Activated T-cell treated with anti-CD3 and anti-CD28 coated beads for 1 hour (primary cell): ENCODE measurements at places on chromosomes 3 and 15.

GRCh38 chr3:115428841-115429240 is 194.5 kb upstream of the GAP43 start:
- no peak for DNase-seq

DNA sequence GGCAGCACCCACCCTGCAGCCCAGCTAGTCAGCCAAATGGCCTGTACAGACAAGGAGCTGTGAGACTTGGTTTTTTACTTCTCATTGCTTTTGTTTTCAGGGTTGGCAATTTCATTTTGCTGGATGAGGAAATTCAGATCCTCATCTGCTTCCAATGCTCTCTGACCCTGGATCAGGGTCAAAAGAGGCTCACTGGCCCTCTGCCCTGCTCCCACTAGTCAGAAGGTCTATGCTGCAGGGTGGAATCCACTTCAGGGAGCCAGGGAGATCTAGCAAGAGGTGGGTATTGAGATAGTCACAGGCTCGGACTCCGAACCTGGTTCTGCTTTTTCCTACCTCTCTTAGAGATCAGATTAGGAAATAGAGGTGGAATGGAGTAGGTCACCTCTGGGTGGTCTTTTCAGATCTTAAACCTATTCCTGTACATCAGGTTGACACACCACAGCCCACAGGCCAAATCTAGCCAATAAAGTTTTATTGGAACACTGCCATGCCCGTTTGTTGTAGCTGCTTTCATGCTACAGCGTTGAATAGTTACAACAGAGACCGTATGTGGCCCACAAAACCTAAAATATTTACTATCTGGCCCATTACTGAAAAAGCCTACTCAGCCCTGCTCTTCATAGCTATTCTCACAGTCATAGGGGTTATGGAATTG is 26.4 kb upstream of the GLCE start:
- no peak for DNase-seq

GRCh38 chr3:114506591-114507300 is 212.9 kb downstream of the TIGIT start:
- DNase-seq = no peak

GRCh38 chr3:50417637-50418033 is 58.3 kb upstream of the TMEM115 start:
- no peak for DNase-seq

- DNase-seq = no peak
Measured at GRCh38 chr3:150451329-150452048, 43.4 kb downstream of the TSC22D2 start.

- DNase-seq = no peak
Measured at GRCh38 chr3:183293966-183294365, 40.9 kb downstream of the B3GNT5 start.

DNA sequence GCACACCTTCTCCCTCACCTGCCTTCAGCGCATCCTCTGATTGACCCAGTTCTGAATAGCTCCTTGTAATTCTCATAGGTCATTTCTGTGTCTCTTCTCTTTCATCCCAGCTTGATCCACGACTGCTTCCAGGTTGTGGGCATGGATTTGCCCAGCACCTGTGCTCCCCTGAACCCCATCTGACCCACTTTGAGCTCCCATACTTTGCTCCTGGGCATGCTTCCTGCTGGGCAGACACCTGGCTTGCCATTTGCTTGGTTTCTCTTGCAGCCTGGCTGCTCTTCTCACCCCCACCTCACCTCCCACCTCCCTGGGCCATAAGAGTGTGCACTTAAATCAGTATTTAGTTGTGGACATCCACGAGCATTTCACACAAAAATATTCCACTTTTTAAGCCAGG is 635.5 kb downstream of the TBL1XR1 start:
- DNase-seq = no peak

- no peak for DNase-seq
Measured at GRCh38 chr3:61872077-61872706, 310.8 kb downstream of the PTPRG start.

DNA sequence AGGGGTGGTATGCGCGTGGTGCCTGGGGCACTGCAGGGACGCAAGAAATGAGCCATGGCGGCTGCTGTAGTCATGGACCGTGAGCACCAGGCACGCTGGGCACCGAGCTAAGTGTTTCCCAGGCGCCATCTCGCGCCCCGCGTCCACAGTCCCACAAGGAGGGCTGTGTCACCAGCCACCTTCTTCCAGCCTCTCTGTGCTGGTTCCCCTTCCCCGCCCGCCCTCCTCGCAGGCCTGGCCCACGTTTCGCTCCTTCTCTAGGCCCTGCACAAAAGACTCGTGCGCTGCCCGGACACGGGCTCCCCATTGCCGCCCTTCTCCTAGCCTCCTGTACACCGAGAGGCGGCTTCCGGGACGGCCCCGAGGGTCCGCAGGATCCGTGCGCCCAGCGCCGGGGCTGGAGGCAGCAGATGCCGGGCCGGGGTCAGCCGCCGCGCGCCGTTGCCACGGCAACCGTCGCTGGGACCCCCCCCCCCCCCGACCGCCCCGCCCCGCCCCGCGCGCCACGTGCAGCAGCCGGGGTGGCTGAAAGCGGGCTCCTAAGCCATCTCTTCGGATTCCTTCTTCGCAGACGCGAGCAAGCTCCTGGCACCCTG is 113.4 kb downstream of the SRGAP3 start:
- DNase-seq = no peak

DNA sequence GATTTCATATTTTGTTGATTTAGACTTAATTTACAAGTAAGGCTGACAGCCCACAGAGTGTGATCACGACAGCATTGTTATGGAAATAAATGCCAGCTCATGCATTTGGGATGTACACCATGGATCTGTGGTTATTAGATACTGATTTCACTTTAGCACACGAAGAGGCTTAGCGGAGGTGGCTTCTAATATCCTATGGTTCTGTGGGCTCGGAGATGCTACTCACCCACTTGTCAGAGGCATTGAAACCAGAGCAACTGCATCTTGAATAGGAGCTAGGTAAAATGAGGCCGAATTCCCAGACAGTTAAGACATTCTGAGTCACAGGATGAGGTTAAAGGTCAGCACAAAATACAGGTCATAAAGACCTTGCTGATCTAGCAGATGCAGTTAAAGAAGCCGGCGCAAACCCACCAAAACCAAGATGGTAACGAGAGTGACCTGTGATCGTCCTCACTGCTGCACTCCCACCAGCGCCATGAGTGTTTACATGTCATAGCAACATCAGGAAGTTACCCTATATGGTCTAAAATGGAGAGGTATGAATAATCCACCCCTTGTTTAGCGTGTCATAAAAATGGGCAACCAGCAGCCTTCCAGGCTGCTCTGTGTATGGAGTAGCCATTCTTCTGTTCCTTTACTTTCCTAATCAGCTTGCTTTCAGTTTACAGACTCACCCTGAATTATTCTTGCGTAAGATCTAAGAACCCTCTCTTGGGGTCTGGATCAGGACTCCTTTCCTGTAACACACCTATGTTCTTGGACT is 117.5 kb downstream of the PGPEP1L start:
- DNase-seq = no peak

DNA sequence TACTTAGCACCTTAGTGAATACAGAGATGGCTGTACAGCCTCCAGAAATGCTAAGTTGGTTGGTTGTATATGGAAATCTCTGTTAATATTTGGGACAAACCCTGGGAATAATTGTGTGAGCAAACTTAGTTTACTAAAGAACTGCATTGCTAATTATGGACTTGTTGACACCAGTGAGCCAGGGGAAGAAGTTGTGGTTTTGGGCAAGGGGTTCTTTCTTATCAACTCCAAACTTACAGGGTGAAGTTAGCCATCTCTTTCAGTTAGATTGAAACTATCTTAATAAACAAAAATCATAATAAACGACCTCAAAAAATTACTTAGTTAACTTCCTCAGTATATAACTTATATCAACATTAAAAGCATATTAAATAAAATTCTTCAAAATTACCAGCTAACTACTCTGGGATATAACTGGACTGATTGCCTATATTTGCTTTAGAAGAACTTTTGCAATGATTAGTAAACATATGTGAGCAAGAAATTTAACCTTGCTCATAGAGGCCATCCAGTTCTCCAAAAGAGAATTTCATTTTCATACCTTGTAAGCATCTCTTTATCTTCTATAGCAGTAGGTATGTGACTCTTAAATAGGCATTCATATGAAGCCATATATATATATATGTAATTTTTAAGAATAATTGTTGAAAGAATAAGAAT is 24.7 kb downstream of the MBNL1 start:
- DNase-seq = no peak

DNA sequence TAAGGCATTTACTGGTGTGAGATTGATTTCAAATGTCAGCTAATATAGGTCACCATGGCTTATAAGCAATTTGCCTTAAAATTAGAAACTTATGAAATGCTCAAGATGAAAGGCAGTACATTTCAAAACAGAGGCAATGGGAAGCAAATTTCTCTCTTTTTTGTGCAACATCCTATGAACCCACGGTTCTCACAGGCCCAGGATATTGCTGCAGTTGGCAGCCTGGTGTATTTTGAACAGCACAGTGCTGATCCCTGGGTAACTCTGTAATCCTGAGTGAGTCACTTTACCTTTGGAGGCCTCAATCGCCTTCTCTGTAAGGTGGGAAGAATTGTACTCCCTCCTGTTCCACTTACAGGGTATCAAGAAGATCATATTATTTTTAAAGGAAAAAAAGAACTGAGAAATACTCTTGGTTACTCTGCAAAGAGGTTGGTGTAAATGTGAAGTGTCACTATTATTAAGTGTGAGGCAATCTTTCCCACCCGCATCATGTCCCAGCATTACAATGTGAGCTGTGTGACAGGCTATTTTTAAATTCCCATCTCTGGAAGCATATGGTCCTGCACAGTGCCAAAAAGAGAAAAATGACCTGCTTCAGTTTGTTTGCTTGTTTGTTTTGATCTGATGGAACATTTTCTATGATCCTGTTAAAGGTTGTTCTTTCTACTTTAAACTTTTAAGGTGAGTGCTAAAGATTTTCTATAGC is 190.1 kb upstream of the LPP start:
- DNase-seq = no peak

GRCh38 chr3:12995389-12996180 is 77.6 kb downstream of the IQSEC1 start:
- no peak for DNase-seq

GRCh38 chr3:171986176-171986575 is 53.2 kb upstream of the FNDC3B start:
- no peak for DNase-seq

GRCh38 chr15:67115586-67115969 is 50.2 kb downstream of the SMAD3 start:
- DNase-seq = no peak

GRCh38 chr3:107970993-107971580 is 119.7 kb downstream of the CD47 start:
- no peak for DNase-seq

DNA sequence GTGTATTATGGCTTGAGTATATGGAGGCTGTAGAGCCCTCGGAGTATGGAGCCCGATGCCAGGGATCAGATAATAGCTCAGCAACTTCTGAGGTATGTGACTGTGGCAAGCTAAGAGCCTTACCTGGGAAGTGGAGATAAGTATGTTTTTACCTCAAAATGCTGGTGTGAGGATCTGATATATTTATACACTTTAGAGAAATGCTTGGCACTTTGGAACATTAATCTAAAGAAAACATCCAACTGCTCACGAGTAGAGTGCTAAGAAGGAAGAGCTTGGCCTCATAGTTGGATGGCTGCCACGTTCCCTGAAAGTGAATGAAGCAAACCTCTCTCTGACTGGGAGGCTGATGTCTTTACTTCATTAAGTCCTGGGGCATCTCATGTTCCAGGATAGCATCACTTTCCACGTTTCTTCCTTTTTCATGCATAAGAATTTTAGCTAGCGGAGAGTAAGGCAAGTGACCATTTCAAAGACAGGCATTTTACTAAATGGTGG is 58.9 kb upstream of the GOLGA8J start:
- no peak for DNase-seq

DNA sequence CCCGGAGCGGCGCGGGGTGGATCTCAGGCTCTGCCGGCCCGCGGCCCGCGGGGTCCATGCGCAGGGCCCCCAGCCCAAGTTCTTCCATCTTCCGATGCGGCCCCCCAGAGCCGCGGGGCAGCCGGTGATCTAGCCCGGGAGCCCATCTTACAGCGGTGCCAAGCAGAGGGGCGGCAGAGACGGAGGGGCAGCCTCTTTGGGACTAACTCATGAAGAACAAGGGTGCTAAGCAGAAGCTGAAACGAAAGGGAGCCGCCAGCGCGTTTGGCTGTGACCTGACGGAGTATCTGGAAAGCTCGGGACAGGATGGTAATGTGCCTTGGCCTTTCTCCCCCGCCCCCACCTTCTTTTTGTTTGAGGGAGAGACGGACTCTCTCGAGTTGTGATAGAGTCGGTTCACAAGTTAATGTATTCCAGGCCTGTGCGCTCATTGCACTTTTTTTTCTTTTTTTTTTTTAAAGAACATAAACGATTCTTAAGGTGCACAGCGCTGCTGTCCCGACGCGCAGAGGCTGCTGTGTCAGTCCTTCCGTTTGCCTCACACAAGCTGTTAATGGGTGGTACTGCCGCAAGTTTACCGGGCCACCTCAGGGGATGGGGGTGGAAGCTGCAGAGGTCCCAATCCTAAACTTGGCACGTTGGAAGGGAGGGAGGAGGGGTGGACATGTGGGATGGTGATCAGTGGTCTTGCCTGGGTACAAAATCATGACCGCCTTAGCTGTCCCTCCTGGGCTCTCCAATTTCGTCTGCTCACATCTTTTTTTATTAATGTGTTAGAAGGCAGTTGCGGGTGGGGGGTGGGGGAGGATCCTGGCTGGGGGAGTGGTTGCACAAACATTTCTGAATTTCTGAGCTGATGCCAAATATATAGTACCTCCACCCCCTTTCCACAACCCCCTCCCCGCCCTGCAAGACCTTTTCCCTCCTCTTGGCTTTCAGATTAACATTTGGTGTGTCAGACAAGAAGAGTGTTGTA is 801 bp downstream of the ARHGAP31 start:
- peak; percentile 45 for DNase-seq

- DNase-seq = no peak
Measured at GRCh38 chr3:185402561-185402960, 39.6 kb downstream of the MAP3K13 start.

GRCh38 chr3:177563792-177564191 is 366.5 kb upstream of the TBL1XR1 start:
- DNase-seq = no peak

DNA sequence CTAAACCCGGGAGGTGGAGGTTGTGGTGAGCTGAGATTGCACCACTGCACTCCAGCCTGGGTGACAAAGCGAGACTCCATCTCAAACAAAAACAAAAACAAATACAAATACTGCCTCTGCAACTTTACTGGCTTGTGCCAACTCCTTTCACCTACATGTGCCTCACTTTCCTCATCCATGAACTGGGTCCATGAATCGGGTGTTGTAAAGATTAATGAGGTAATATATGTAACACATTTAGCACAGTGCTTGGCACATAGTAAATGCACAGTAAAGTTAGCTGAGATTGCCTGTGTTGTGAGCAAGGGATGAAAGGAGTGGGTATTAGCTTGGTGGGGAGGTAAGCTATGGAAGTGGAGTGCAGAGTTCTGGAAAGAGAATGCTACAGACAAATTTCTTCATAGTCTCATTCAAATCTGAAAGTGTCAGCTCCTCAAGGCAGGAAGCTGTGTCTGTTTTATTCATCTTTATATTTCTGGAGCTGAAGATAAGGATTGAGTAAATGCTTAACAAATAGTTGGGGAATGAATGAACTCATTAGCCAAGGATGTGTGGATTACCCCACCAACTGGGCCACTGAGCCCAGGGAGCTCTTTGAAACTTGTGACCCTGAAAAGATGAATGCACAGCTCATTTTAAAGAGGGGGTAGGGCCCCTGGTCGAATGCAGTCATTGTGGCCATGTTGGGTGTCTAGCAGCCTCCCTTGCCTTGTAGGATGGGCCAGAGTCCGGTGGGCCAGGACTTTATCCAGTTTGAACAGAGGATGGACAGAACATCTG is 7.7 kb upstream of the CDCP1 start:
- DNase-seq = no peak

- DNase-seq = peak; percentile 29
Measured at GRCh38 chr15:59247364-59247763, 40.7 kb downstream of the LDHAL6B start.

- DNase-seq = no peak
Measured at GRCh38 chr15:37137221-37137620, 36.9 kb upstream of the MEIS2 start.
